ENCODE measurements at places on chromosomes 3 and 15.

DNA sequence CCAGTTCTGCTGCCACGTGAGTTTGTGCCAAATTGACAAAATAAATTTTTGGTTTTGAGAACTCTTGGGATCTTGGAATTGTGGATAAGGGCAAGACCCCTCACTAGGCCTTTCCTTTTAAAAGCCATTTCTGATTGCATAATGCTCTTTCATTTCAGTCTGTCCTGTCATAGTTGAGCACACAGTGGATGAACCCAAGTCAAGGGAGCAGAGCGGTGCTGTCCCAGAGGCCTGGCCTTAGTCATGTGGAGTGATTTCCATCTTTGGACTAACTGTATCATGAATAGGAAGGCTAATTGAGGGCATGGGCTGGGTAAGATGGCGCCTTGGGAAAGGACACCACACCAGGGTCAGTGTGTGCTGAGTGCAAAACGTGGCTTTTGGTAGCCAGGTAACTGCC is 304.0 kb downstream of the UACA start:
- DNase-seq, result no peak

- DNase-seq, result no peak
Measured at GRCh38 chr3:65831733-65832425, 206.8 kb downstream of the MAGI1 start.

- no peak for DNase-seq
Measured at GRCh38 chr3:185402561-185402960, 39.6 kb downstream of the MAP3K13 start.

- DNase-seq, result no peak
Measured at GRCh38 chr3:87375231-87375682, 98.9 kb upstream of the POU1F1 start.

- no peak for DNase-seq
Measured at GRCh38 chr15:70582143-70582945, 181.0 kb downstream of the UACA start.

DNA sequence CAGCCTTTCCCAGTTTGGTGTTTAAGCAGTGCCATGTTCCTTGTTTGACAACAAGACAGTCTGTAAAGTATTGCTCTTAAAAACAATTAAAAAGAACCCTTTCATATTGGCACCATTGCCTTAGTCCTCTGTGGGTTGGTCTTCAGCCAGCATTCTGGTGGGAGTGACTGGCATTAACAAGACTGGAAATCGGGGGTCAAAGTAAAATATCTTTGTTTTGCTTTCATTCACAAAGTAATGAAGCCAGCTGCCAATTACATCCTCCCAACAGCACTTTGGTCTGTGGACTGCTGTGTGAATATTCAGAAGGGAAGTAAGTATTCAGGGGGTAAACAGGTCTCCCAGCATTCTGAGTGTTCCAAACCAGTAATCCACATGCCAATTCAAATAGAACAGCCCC is 8.3 kb upstream of the VILL start:
- DNase-seq, result no peak

GRCh38 chr15:69359722-69360121 is 54.4 kb upstream of the KIF23 start:
- DNase-seq, result no peak

GRCh38 chr3:102441832-102442231 is 7.0 kb downstream of the ZPLD1 start:
- no peak for DNase-seq

DNA sequence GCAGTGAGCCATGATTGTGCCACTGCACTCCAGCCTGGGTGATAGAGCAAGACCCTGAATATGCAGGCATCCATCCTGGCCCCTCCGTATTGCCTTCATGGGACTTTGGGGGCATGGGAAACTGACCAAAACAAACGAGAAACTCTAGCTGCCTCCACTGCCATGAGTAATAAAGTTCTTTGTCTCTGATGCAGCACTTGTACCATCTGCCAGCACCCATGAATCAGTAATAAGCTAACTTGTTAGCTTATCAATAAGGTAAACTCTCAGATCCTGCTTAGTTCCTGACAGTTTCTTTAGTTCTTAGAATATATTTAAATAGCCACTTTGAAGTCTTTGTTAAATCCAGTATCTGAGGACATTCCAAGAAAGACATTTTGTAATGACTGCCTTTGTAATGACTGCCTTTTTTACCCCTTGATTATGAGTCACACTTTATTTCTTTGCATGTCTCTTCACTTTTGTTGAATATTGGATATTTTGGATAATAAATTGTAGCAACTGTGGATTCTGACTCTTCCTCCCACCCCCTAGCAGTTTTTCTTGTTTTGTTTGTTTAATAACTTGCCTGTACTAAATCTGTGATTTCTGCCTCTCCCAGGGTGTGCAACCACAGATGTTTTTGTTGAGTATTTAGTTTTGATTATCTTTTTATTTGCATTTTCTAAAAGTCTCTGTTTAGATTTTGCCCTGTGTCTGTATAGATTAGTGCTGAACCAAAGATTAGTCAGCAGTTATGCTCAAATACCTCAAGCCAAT is 136.9 kb downstream of the HCN4 start:
- no peak for DNase-seq

GRCh38 chr3:71425491-71426071 is 157.9 kb downstream of the FOXP1 start:
- DNase-seq, result no peak

DNA sequence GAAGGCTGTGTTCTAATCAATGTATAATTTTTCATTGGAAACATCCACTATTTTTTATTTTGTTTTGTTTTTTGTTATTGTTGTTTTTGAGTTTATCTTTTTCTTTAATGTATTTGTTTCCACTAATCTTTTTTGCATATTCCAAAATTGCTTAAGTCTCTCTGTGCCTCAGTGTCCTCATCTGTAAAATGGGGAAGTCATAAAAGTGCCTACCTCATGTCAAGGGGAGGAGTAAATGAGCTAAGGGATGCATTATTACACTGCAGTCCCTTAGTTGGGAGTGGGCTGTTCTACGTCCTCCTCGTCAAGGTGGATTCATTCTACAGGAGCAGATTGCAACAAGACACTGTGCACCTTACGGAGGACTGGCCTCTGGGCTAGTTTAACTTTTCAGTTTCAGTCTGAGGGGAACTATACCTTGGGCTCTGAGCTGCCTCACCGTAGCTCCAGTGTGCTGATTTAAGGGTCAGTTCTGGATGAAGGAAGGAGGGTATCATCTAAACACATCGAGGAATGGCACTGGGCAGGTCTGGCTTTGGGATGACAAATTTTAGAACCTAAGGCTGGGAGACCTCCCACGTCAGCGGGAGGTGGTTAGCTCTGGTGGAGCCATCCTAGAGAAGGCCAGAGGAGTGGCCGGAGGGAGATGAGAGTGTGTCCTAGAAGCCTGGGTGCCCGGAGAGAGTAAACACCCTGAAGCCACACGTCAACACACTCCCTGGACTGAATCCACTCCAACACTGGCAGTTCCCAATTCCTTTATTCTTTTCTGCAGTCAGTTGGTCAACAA is 5.1 kb upstream of the SRP14 start:
- peak; percentile 11 for DNase-seq

- DNase-seq, result no peak
Measured at GRCh38 chr3:191237047-191237882, 38.2 kb downstream of the OSTN start.

DNA sequence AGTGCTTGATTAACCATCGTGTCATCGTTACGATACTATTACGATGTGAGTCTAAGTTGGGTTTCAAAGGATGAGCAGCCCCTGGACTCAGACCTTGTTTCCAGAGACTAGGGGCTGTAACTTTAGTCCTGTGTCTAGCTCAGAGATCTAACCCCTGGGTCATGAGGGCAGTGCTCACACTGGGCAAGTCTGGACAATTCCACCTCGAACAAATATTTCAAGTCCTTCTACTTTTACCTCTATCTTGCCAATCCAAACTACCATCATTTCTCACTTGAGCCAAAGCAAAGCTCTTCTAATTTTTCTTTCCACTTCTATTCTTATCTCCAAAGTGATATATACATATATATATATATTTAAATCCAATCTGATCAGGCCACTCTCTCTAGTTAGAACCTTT is 10.8 kb downstream of the ANAPC13 start:
- DNase-seq, result no peak

- DNase-seq, result no peak
Measured at GRCh38 chr15:90959894-90960293, 5.2 kb downstream of the RCCD1 start.

DNA sequence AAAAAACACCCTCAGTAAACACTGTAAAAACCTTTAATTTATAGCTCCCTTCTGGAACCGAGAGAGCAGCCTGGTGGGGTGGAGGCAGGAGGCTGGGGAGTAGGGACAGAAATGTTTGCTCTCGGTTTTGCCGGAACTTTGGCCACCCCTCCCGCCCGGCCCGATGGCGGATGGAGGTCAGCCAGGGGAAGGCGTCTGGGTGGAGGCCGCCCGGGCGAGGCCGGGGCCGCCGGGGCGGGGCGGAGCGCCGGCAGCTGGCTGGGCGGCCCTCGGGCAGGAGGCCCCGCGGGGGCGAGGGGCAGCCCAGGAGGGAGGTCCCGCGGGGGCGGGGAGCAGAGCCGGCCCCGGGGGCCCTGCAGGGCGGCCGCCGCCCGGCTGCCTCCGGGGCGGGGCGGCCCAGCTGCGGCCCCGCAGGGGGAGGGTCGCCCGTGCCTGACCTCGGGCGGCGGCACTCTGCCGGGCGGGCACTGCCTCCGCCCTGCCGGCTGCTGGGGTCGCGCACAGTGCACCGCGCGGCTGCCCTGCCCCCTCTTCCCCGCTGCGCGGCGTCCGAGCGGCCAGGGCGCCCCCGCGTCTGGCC is 829 bp upstream of the SKIL start:
- peak; percentile 66 for DNase-seq

- DNase-seq, result no peak
Measured at GRCh38 chr3:107767897-107768605, 245.3 kb downstream of the BBX start.

- no peak for DNase-seq
Measured at GRCh38 chr15:59376733-59377132, 4.1 kb upstream of the MYO1E start.

All from stimulated activated CD4-positive, alpha-beta T cell treated with anti-CD3 and anti-CD28 coated beads, Interleukin-2, amount 100 ng/mL, for 24 hours (primary cell).